Suprapubic skin (tissue), 4 donors: ENCODE measurements at places on chromosomes 5 and 9. TPM values are rescaled to one million over a fixed set of nuclear protein-coding genes. Genes with fewer than 3 reads are reported as not detected.
A peak's percentile ranks its signal among the peaks of the same experiment; 100 is the strongest.

- H3K4me3 ChIP-seq, result no peak overlapping the region
- peaks cover 62% of the 10 kb centered on the region for H3K36me3 ChIP-seq
- no peak overlapping the region for H3K27ac ChIP-seq
- DNase-seq, result no peak
- H3K4me1 ChIP-seq, result no peaks in the 10 kb centered on the region
- no peaks in the 10 kb centered on the region for H3K27me3 ChIP-seq
These were observed 35.3 kb downstream of the NSUN2 start for GRCh38 chr5:6597557-6597956.

- no peak for DNase-seq
- H3K27me3 ChIP-seq, result no peaks in the 10 kb centered on the region
- H3K4me3 ChIP-seq, result no peak overlapping the region
- no peaks in the 10 kb centered on the region for H3K36me3 ChIP-seq
These were observed 20.3 kb downstream of the WHRN start for GRCh38 chr9:114484854-114485443.

DNA sequence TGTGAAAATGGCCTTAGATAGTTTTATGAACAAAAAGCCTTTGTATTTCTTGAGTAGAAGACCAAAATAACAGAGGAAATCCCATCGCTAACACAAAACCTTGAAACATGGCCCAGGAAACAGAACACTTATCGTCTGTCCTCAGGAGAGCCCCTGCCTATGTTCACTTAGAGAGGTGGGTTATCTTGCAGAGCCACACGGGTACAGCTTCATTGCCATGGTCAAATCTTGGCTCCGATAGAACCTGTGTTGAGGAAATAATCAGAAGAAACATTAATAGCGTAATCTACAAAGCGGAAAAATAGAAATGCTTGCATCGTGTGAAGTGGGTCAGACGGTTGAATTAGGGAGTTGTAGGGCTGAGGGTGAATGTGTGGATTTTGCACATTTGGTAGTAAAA, 216.1 kb downstream of the MAST4 start:
- DNase-seq, result no peak
- no peaks in the 10 kb centered on the region for H3K4me1 ChIP-seq
- no peak overlapping the region for H3K4me3 ChIP-seq
- no peak overlapping the region for H3K27ac ChIP-seq

DNA sequence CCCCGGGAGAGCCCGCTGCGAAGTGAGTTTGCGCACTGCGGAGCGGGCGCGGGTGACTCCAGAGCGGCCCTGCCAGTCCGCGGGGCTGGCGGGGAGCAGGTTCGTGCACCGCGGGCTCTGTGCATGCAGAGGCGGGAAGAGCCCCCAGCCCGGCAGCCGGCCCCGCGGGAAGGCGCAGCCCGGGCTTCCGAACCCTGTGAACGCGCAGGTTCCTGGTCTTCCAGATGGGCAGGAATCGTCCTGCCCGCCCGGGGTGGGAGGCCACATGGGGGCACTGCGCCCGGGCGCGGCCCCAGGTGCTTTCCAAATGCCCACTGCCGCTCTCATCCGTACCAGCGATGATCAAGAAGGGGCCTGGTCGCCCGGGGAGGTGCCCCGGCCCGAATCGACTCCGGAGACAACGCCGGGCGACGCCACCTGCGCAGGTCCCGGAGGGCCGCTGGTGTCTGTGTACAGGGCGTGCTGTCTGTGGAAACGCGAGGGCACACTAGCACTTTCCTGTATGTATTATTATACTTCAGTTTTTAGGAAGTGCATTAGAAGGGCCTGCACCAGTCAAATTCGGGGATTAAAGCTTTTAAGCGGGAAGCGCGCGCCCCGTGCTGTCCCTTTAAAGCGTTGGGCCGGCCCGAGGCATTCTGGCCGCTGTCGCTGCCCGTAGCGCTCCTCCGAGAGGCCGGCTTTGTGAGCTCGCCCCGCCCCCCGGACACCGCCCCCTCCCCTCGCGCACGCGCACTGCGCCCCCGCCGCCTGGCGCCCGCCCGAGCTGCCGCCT, at the start of gene WDR5:
TSS of gene WDR5 (plus strand) at position 740 of the 775 bp plus-strand sequence. CDS start 3,796 bp downstream, outside the sequence.
- no peaks in the 10 kb centered on the region for H3K27me3 ChIP-seq
- H3K36me3 ChIP-seq, result peaks cover 5% of the 10 kb centered on the region
- peaks cover 59% of the 10 kb centered on the region for H3K4me1 ChIP-seq

DNA sequence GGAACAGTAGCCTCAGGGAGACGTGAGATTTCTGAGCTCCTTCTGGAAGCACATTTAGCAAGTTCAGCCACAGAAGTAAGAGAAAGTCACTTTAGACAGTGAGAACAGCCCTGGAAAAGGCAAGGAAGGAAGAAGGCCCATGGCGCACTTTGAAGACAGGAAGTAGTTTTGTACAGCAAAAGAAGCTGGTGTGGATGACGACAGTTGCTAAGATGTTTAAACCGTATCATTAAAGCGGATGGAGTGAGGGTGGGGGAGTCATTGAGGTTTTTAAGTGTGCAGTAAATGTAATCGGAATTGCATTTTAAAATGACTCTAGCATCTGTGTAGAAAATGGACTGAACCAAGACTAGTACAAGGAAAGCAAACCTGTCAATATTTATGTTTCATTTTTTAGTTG, 15.3 kb upstream of the TRPM3 start:
- H3K36me3 ChIP-seq, result no peaks in the 10 kb centered on the region
- H3K27ac ChIP-seq, result no peak overlapping the region
- no peaks in the 10 kb centered on the region for H3K4me1 ChIP-seq
- no peaks in the 10 kb centered on the region for H3K27me3 ChIP-seq
- H3K4me3 ChIP-seq, result no peak overlapping the region
- no peak for DNase-seq

- peaks cover 3% of the 10 kb centered on the region for H3K4me1 ChIP-seq
- no peak for DNase-seq
- no peak overlapping the region for H3K4me3 ChIP-seq
These were observed 68.7 kb downstream of the MARCHF3 start for GRCh38 chr5:126961702-126962101.

GRCh38 chr5:171431251-171431777, 11.9 kb downstream of the FGF18 start:
- no peak overlapping the region for H3K4me3 ChIP-seq
- peak; percentile 37 for DNase-seq
- H3K36me3 ChIP-seq, result no peaks in the 10 kb centered on the region
- H3K27me3 ChIP-seq, result no peaks in the 10 kb centered on the region

- H3K36me3 ChIP-seq, result no peaks in the 10 kb centered on the region
- H3K27me3 ChIP-seq, result peaks cover 68% of the 10 kb centered on the region
These were observed 3.8 kb upstream of the ELAVL2 start for GRCh38 chr9:23829580-23830475.

DNA sequence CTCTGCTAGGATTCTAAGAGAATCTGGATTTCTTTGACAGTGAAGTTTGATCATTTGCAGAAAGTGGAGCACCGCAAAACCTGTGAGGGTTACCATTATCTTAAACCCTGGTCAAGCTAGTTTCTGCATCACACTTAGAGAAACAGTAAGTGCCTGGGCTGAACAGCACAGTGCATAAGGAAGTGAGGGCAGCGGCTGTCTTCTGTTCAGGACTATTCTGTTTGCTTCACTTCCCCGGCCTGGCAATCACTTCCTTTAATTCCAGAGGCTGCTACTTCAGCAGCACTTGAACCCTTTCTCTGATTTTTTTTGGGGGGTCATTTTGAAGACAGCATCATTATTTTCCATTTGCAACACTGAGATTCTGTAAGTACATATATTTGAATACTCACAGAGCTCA, 32.0 kb downstream of the SEMA6A start:
- no peaks in the 10 kb centered on the region for H3K4me1 ChIP-seq
- no peaks in the 10 kb centered on the region for H3K36me3 ChIP-seq
- no peak overlapping the region for H3K27ac ChIP-seq
- H3K27me3 ChIP-seq, result no peaks in the 10 kb centered on the region
- no peak overlapping the region for H3K4me3 ChIP-seq

- H3K27ac ChIP-seq, result no peak overlapping the region
- no peak overlapping the region for H3K4me3 ChIP-seq
- H3K27me3 ChIP-seq, result no peaks in the 10 kb centered on the region
- H3K36me3 ChIP-seq, result no peaks in the 10 kb centered on the region
These were observed 134.1 kb upstream of the TUT7 start for GRCh38 chr9:86488345-86488744.

DNA sequence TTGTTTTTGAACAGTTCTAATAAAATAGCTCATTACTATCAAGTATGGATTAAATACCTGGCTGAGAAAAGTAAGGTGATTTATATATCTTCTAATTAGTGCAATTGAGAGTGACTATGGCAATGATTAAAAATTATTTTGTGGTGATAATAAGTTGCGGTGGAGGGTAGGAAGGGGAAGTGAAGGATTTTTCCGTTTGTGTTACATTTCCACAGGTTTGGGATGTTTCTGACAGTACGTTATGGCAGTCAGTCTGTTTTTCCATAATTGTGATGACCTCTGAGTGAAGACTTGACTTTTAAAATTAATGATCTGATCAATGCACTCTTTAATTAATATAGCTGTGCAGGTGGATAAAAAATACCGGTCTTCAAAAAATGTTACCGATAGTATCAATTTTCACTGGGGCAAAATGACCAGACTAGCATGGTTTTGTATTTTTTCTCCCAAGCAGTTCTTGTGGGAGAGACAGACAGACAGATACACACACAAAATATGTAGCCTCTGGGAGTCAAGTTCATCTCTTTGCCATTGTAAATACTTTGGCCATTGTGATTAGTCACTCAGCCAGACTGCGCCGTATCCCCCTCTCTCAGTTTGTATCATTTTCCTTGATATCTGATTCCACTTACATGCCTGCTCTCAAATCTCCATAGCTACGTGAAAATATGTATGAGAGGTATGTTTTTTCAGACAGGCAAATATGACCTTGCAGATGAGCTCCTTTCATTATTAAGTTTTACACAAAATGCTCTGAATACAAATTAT, 60.2 kb downstream of the ARHGAP26 start:
- DNase-seq, result no peak
- no peaks in the 10 kb centered on the region for H3K36me3 ChIP-seq
- H3K4me1 ChIP-seq, result peaks cover 20% of the 10 kb centered on the region
- H3K27me3 ChIP-seq, result no peaks in the 10 kb centered on the region
- no peak overlapping the region for H3K27ac ChIP-seq

- H3K27ac ChIP-seq, result no peak overlapping the region
- H3K27me3 ChIP-seq, result no peaks in the 10 kb centered on the region
- no peak for DNase-seq
- H3K4me3 ChIP-seq, result no peak overlapping the region
These were observed 170.1 kb downstream of the GABBR2 start for GRCh38 chr9:98538626-98539031.

DNA sequence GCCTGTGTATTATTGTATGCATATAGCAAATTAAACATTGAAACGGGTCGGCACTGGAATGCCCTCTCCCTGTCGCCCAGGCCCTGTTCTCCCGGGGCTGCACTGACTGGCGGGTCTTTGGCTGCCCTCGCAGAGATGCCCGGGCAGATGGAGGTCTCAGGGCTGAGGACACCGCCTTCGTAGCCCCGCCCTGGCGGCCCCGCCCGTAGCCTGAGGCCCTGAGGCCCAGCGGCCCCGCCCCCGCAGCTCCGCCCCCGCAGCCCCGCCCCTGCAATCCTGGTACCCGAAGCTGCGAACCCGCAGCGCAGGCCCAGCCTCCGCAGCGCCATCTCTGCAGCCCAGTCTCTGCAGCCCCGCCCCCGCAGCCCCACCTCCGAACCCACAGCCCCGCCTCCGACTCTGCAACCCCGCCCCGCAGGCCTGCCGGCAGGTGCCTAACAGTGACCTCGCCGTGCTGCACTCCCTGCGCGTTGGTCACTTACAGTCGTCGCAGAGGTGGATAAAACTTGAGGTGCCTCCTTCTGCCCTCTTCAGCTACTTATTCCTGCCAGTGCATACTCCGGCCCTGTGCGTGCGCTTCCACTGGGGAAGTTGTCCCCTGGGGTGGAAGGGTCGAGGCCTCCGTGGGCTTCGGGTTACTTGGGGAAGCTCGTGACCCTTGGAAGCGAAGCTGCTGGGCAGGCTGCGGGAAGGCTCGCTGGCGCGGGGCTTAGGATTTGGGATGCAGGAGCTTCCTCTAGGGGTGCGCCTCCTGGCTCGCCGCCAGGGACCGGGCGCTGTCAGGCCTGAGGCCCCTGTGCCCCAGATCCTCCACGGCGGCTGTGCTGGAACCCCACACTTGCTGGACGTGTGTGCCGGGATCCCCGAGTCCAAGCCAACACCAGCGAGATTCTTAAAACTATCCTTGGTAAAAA, 72.3 kb downstream of the ICE1 start:
- DNase-seq, result peak; percentile 66
- H3K4me1 ChIP-seq, result peaks cover 23% of the 10 kb centered on the region
- H3K4me3 ChIP-seq, result no peak overlapping the region
- H3K27ac ChIP-seq, result no peak overlapping the region
- no peaks in the 10 kb centered on the region for H3K27me3 ChIP-seq
- H3K36me3 ChIP-seq, result peaks cover 10% of the 10 kb centered on the region

- DNase-seq, result no peak
- H3K4me3 ChIP-seq, result no peak overlapping the region
- H3K4me1 ChIP-seq, result no peaks in the 10 kb centered on the region
- H3K27ac ChIP-seq, result no peak overlapping the region
- H3K36me3 ChIP-seq, result peaks cover 6% of the 10 kb centered on the region
These were observed 83.1 kb downstream of the FER start for GRCh38 chr5:108830705-108831276.

- no peak overlapping the region for H3K4me3 ChIP-seq
- DNase-seq, result no peak
- no peaks in the 10 kb centered on the region for H3K36me3 ChIP-seq
- H3K27ac ChIP-seq, result no peak overlapping the region
- peaks cover 14% of the 10 kb centered on the region for H3K4me1 ChIP-seq
- H3K27me3 ChIP-seq, result peaks cover 40% of the 10 kb centered on the region
These were observed 930 bp downstream of the SARDH start for GRCh38 chr9:133737071-133737773.

DNA sequence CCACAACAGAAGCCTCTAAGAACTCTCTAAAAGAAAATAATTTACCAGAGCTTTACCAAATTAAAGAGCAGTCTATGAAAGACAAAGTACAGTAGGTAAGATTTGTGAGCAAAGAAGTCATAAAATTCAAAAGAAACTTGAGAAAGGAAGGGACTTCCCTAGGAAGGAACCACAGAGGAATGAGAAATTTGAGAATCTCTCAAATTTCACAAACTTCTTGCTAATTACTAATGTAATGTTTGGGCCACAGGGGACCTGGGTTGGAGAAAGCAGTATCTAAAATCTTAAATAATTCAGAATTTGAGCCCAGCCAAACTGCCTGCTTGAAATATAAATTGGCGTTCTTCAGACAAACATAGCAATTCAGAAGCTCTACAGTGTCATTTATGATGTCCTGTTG, 225.0 kb upstream of the PRR16 start:
- no peaks in the 10 kb centered on the region for H3K36me3 ChIP-seq
- DNase-seq, result no peak

GRCh38 chr9:134438195-134438788, 112.0 kb downstream of the RXRA start:
- H3K4me3 ChIP-seq, result no peak overlapping the region
- H3K27me3 ChIP-seq, result no peaks in the 10 kb centered on the region
- H3K36me3 ChIP-seq, result peaks cover 14% of the 10 kb centered on the region
- peak overlapping the region; percentile 81 for H3K27ac ChIP-seq
- peaks cover 80% of the 10 kb centered on the region for H3K4me1 ChIP-seq
- DNase-seq, result no peak

GRCh38 chr5:149002053-149002452, 60.8 kb downstream of the SH3TC2 start:
- peaks cover 20% of the 10 kb centered on the region for H3K4me1 ChIP-seq
- no peaks in the 10 kb centered on the region for H3K36me3 ChIP-seq
- H3K27ac ChIP-seq, result no peak overlapping the region
- no peak overlapping the region for H3K4me3 ChIP-seq

The SAPCD2 gene
- 13.6 TPM for total RNA-seq

The HTR4 gene
- not detected for total RNA-seq

The ZNF618 gene
- total RNA-seq, result 3.6 TPM

The CARTPT gene
- total RNA-seq, result not detected

The MYMK gene
- not detected for total RNA-seq

The DOCK2 gene
- total RNA-seq, result 11.2 TPM

The CAMK4 gene
- 0.05 TPM for total RNA-seq

The OBP2A gene
- total RNA-seq, result not detected

The MUSK gene
- 1.5 TPM for total RNA-seq

The FOXD4L4 gene
- total RNA-seq, result 0.40 TPM

The SH3GL2 gene
- not detected for total RNA-seq
